ENCODE measurements at places on chromosomes 7 and 10.
A peak's percentile ranks its signal among the peaks of the same experiment; 100 is the strongest.

DNA sequence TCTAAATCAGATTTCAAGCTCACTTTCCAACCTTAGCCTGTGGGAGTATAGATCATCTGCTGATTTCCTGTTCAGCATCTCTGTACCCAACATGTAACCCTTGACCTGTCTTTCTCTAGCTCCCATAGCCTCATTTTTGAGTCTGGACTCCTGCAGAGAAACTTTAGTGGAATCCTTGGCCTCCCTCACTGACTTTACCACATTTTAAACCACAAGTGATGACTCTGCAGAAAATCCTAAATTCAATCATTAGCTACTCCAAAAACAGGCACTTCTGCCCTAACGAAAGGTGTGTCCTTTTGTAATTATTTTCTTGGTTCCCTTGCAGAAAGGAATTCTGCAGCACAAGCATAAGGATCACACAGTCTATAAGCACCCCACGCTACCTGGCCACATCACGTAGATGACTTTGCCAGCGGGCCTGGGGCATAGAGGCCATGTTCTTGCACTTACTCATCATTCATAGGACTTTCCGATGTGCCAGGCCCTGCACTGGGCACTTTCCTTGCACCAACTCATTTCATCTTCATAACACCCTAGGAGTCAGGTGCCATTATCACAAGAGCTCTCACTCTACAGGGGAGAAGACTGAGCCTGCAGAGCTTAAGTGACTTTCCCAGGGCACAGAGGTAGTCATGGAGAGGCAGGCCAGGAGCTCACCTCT lies 57.2 kb upstream of the OPALIN start:
- DNase-seq: no peak

GRCh38 chr10:131350245-131350644 lies 38.7 kb upstream of the TCERG1L start:
- DNase-seq: no peak

DNA sequence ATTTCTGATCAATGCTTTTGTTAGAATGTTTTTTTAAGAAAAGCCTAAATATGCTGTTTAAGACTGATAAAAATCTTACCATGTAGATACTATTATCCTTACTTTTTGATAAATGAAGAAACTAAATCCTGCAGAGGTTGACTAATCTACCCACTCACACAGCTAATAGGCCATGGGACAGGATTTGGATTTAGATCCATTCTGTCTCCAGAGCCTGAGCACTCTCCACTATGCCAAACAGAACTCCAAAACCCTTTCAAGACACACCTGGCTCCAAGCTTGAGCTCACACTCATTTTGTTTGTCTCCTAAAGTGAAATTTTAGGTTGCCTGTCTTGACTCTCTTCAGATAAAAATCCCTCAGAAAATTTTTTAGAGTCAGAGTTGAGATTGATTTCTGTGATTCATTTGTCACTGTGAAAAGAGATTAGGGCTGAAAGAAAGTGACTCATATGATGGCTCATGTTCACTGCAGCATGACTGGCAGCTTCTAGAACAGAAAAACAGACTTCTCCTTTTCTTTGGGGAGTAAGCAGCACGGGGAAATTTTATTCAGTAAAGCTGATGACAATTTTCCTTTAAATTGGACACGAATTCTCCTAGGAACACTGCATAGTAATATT lies 132.3 kb upstream of the POT1 start:
- peak; percentile 53 for DNase-seq

DNA sequence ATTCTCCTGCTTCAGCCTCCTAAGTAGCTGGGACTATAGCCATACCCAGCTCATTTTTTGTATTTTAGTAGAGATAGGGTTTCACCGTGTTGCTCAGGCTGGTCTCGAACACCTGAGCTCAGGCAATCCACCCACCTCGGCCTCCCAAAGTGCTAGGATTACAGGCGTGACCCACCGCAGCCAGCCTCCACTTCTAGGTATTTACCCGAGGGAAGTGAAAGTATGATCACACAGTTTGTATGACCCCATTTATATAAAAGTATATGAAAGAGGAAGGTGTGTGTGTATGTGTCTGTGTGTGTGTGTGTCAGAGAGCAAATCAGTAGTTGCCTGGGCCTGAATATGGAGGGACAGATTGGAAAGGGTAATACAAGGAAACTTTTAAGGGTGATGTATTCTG lies 2.0 kb upstream of the PURB start:
- DNase-seq: peak; percentile 48

- DNase-seq: no peak
Observed at GRCh38 chr7:21175714-21176113, 252.2 kb upstream of the SP4 start.

- no peak for DNase-seq
Observed at GRCh38 chr7:134835463-134835823, 56.0 kb downstream of the CALD1 start.

DNA sequence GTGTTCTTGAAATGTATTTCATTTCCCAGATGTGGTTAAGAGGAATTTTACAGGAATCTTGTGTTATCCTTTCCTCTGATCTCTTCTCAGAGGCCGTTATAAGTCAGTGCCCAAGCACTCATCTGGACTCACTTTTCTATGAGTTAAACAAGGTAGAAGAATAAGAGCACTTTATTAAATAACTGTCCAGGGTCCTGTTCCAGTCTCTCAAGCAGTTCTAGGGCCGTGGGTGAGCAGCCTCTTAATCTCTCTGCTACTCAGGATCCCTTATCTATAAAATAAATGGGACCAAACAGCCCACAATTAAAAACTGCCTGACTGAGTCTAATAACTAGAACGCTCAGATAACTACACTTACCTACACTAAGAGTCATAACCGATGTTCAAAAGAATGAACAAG lies 111.2 kb downstream of the OSBPL3 start:
- DNase-seq: no peak

DNA sequence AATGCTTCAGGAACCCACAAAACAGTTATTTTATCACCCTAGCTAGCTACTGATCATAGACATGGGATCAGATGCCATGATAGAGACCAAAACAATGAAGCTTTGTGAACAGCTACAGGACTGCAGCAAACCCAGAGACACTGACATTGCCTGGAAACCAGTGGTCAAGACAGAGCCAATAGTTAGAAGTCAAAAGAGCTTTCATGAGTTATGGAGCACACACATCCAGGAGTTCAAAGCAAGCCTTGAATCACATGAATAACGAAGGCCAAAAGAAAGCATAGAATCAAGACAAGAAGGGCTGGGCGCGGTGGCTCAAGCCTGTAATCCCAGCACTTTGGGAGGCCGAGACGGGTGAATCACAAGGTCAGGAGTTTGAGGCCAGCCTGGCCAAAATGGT lies 34.5 kb upstream of the GSAP start:
- DNase-seq: no peak

GRCh38 chr7:82235713-82236112 lies 207.9 kb downstream of the CACNA2D1 start:
- no peak for DNase-seq

DNA sequence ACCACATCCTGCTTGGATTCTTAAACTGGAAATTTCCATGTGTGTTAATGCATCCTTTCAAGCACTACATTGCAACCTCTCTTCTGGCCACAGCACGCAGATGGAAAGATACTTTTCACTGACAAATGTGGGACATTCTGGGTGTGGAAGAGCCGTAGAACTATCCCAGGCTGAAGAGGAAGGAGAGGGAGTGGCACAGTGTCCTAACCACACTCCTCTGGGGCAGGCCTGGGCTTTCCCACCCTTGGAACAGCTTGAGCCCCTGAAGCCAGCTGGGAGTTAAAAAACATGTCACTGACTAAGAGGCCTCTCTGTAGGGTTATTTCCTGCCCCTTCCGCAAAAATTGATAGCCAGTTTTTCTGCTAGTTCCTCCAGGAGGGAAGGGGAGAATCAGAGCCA lies 34.0 kb upstream of the DNMBP start:
- no peak for DNase-seq

DNA sequence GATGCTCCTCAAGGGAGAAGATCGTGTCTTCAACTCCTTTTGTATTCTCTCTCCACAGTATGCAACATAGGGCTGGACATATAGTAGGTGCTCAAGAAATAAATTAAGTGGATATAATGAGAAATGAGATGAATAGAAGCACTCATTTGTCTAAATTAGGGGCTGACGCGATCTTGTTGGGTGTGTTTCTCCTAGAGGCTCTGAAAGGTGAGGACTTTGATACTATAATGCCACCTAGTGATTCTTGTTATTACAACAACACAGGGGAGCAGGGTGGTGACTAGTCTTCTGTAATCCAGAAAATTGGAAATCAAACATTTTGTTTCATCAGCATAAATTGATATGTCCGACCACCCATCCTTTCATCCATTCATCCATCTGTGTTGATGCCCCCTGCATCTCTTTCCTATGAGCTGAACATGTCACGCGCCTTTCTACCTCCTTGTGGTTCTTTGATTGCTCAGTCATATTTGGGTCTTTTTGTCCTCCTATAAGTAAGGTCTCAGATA lies 3.5 kb upstream of the CFAP58 start:
- DNase-seq: peak; percentile 62

- DNase-seq: no peak
Observed at GRCh38 chr10:26029858-26030257, 95.8 kb downstream of the MYO3A start.

DNA sequence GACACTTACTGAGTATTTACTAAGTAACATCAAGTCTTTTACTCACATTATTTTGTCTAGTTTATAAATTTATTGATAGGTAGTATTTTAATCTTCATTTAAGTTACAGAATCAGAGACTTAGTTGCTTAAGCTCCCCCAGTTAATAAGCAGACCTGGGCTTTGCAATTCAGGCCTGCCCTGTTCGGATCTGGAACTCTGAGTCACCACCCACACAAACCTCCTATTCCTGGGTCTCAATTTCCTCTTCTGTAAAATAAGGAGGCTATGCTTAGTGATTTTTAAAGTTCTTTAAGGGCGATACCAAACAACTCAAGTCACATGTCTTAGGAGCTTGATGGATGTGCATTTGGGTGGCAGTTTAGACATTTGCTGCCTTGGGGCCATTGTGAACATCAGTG lies 3.5 kb upstream of the MGAM start:
- peak; percentile 84 for DNase-seq

GRCh38 chr7:113367041-113367586 lies 248.8 kb upstream of the SMIM30 start:
- no peak for DNase-seq

GRCh38 chr7:18508443-18509427 lies 13.2 kb downstream of the HDAC9 start:
- DNase-seq: peak; percentile 79

- DNase-seq: no peak
Observed at GRCh38 chr7:41588341-41588740, 114.5 kb downstream of the INHBA start.

- DNase-seq: no peak
Observed at GRCh38 chr7:99560834-99561736, 2.6 kb downstream of the ZNF655 start.

- DNase-seq: no peak
Observed at GRCh38 chr7:50981743-50982142, 199.0 kb upstream of the GRB10 start.

GRCh38 chr7:47264021-47264651 lies 317.8 kb downstream of the TNS3 start:
- DNase-seq: no peak

DNA sequence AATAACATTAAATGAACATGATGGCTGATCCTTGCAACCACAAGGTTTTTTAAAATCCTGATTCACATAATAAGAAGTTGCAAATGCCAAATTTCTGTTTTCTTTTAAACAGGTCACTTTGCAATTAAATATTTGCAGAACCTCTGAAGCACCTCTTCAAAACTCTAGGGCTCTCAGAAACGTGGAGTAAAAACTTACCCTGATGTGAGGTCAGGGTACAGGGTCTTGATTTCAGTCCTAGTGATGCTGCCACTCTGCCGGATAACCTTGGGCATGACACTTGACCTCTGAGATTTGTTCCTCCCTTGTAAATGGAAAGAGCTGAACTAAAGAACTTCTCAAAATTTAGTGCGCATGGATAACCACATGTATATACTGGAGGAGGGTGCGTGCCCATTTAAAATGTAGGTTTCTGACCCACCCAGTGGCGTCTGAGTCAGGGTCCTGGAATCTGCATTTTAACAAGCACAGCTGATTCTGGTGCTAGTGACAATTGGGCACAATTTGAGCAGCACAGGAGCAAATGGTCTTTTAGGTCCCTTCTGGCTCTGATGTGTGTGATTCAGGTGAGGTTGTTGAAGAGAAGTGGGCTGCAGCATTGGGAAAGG lies 35.5 kb upstream of the TNPO3 start:
- no peak for DNase-seq

GRCh38 chr10:32437334-32437733 lies 8.6 kb upstream of the CCDC7 start:
- DNase-seq: no peak

DNA sequence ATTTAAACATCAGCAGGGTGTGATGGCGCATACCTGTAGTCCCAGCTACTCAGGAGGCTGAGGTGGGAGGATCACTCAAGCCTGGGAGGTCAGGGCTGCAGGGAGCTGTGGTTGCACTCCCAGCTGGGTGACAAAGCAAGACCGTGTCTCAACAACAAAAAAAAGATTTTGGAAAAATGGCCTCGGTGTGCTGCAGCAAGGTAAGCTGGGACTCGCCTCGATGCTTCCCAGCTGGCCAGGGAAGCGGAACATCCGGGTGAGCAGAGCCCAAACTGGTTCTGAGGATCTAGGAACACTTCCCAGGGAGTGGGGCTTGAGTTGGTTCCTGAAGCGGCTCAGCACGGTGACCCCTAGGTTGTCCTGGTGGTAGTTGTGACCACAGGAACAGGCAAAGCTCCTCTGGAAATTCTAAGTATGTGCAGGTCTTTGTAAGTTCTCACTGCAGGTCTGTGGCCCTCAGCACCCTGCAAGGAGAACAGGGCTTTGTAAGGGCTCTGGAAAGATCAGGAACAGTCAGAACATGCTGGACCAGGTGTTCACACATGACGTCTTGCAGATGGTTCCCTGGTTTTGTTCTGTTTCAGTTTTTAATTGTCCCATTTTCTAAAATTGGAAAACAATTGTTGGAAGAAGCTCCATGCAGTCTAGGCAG lies 38.6 kb upstream of the ZMIZ2 start:
- DNase-seq: no peak

GRCh38 chr10:97230146-97230545 lies 44.4 kb upstream of the SLIT1 start:
- no peak for DNase-seq

- DNase-seq: no peak
Observed at GRCh38 chr10:70847659-70848360, 32.1 kb downstream of the SGPL1 start.

DNA sequence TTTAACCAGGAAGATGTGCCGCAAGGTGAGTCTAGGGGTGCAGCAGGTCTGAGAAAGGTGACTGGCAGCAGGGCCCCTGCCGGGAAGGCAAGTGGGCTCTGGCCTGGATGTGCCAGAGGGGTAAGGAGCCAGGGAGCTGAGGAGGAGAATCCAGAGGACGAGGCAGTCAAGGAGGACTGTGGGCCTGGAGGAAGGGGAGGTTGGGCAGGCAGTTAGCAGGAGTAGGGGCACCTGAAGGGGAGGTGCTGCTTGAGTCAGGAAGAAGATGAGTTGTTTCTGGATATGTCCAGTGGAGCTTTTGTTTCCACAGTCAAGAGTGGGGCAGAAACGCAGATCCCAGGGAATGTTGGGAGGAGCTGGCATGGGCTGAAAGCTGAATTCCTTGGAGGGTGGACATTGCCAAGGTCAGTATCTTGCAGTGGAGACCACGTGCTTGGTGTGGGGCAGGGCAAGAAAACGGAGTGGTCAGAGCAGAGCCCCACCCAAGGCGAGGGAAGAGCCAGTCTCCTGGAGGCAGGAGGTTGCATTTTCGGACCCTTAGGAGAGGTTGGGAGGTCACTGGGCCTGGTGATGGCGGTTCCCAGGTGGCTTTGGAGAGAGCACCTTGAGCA lies 34.0 kb downstream of the MINDY4 start:
- no peak for DNase-seq

Measured in inflammatory macrophage (primary cell).